Islet precursor cell (in vitro differentiated cells): ENCODE measurements at places on chromosomes 3 and 15.

DNA sequence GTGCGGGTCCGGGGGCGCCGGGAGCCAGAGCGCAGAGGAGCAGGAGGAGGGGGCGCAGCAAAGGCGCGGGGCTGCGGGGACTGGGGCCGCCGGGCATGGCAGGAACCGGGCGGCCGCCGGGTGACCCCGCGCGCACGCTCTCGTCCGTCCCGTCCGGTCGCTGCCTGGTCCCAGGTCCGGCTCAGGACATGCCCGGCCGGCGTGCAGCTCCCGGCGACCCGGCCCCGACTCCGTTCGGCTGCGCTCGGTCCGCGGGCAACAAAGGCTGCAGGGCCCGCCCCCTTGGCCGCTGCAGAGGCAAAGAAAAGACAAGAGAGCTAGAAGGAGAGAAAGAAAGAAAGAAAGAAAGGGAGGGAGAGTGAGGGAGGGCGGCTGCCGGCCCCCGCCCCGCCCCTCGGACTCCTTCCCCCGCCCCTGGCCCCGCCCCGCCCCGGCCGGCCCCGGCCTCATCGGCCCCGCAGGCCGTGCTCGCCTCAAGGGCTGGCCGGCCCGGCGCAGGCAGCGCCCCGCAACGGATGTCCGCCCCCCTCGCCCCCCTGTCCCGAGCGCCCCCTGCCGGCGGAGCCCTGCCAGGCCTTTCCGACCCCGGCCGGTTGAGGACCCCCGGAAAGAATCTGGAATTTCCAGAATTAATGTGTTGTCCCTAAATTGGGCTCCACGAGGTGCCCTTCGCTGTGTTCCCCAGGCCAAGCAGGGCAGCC, at the start of gene ADAMTS7:
ADAMTS7 (minus strand) TSS at position 341 of the 701 bp plus-strand sequence; CDS start at position 97, 244 bp downstream.
- DNase-seq: peak; percentile 86

DNA sequence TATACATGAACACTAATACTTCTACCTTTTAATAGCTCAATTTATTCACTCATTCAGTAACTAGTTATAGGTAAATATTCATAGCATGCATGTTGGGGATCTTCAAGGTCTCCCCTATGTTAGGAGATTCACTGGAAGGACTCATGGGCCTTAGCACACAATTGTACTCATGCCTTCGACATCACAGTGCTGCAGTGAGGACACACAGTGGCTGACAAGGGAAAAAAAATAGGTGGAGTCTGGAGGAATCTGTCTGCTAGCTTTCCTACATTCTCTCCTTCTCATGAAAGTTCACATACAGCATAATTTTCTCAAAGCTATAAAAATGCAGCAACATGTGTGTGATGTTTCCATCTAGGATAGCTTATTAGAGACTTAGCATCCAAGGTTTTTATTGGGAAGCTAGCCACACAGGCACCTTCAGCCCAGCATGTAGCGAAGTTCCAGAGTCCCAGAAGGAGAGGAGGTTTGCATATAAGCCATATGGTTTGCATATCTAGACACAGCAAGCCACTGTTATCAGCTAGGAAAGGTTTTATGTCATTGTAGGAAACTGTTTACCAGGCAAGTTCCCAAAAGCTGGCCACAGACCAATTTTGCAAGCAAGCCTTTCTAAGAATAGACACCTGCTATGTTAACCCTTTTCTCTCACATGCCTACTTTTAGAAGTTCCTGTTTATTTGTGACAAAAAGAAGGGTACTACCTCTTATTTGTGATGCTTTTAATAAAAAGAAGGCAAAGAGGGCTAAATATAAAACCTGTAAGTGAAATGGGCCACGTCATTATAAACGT, 46.4 kb downstream of the MORC1 start:
- DNase-seq: no peak

DNA sequence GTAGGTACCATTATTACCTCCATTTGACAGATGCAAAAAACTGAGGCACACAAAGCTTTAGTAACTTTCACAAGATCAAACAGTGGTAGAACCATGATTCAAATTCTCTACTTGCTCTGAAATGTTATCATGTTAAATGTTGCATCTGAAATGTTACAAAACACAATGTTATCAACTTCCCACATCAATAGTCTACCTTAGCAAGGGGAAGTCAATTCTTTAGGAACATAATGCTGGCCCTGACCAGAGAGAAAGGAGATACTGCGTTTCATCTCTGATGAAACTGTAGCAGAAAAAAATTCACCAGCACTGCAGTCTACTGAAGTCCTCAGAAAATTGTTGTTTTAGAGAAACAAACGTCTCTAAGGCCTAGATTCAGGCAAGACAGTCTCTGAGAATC, 174.1 kb downstream of the SATB1 start:
- DNase-seq: no peak

GRCh38 chr3:65130782-65131181, 443.0 kb upstream of the ADAMTS9 start:
- DNase-seq: no peak

- no peak for DNase-seq
These were observed 204.2 kb downstream of the GHSR start for GRCh38 chr3:172244011-172244410.

DNA sequence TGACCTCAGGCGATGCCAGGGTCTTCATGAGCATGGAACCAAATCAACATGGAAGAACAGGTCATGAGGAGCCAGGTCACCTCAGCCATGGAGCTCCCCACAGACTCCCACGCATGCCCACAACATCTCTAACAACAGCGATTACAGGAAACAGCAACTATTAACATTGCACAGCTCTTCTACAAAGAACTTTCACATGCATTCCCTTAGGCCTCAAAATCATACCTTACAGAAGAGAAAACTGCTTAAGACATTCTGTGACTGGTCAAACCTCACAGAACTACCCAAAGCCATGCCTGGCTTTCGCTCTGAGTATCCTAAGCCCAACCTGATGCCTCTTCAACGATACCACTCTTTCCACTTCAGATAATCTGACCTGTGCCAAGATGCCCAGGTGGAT, 117.8 kb downstream of the OXNAD1 start:
- no peak for DNase-seq

DNA sequence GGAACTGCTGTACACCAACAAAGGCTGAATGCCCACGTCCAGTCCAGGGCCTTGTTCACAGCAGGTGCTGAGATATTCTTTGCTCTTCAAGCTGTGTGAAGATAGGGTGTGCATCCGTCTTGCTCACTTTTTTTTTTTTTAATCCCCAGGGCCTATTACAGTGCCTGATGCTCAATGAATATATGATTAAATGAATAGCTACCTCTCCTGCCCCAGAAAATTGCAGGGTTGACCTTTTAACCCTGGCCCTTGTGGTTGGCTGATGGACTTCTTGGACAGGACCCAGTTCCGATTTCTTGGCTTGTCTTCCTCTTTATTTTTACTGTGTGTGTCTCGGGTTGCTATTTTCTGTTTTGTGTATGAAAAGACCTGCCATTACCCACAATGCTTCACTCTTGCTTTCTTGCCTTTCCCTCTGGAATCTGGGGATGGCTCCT, 2.9 kb upstream of the FYTTD1 start:
- DNase-seq: no peak

DNA sequence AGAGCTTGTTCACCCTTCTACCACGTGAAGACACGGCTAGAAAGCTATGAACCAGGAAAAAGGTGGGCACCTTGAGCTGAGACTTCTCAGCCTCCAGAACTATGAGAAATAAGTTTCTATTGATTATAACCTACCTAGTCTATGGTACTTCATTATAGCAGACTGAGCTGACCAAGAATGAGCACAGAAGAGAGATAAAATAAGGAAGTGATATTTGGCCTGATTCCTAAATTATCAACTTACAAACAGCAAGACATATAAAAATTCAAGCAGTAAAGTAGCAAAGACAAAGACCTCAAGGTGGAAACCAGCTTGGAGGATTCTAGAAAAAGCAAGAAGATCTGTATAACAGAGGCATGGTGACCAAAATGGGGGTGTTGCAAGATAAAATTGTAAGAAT, 63.9 kb upstream of the OSTN start:
- no peak for DNase-seq

- peak; percentile 92 for DNase-seq
These were observed 6.3 kb downstream of the RPP25 start for GRCh38 chr15:74950078-74950908.
